ENCODE measurements at places on chromosomes 12 and 14. TPM values are rescaled to one million over a fixed set of nuclear protein-coding genes. Genes with fewer than 3 reads are reported as not detected.

SPRYD4 gene
- polyA plus RNA-seq, result 1.6 TPM

EXOC3L4 gene
- polyA plus RNA-seq, result not detected

COQ6 gene
- 10.8 TPM for polyA plus RNA-seq

INHBC gene
- not detected for polyA plus RNA-seq

CINP gene
- 47.3 TPM for polyA plus RNA-seq

SMIM41 gene
- polyA plus RNA-seq, result not detected

IFI27 gene
- 29.9 TPM for polyA plus RNA-seq

ADIPOR2 gene
- polyA plus RNA-seq, result 18.8 TPM

ACSM4 gene
- not detected for polyA plus RNA-seq

MYH6 gene
- not detected for polyA plus RNA-seq

SERPINA10 gene
- polyA plus RNA-seq, result 1.7 TPM

EEA1 gene
- polyA plus RNA-seq, result 26.4 TPM

CCDC63 gene
- not detected for polyA plus RNA-seq

TCL1B gene
- polyA plus RNA-seq, result not detected

DHRS2 gene
- not detected for polyA plus RNA-seq

KRT78 gene
- polyA plus RNA-seq, result not detected

NTS gene
- polyA plus RNA-seq, result not detected
